ENCODE measurements at places on chromosomes 12 and 14.

- no peak for DNase-seq
These were observed 1041.6 kb downstream of the BCL11B start for GRCh38 chr14:98230411-98230810.

GRCh38 chr14:74516451-74517160, 23.0 kb downstream of the ISCA2 start:
- peak; percentile 68 for DNase-seq

DNA sequence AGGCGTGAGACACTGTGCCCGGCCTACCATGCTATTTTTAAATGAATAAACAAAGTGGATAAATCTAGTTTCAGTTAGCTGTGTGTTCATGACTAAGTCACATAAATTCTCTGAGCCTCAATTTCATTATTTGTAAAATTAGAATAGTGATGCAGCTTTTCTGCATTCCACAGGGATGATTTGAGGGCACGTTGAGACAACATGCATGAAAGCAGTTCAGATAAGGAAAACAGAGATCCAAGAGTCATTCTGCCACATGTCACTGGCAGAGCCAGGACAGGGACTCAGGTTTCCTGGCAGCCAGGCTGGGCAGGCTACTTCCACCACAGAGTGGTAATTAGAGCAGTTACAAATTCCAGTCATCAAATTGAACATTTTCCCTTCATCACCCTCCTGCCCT, 2.9 kb upstream of the PPP4R4 start:
- DNase-seq, result no peak

DNA sequence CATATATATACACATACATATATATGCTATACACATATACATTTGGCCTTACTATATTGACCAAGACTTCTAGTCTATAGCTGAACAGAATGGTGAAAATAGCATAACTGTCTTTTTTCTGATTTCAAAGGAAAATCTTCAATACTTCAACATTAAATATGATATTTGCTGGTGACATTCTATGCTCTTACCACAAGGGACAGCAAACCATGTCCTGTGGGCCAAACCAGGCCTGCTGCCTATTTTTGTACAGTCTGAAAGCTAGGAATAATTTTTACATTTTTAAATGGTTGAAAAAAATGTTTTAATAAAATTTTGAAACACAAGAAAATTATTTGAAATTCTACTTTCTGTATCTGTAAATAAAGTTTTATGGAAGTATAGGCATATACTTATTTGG, 63.6 kb downstream of the EML5 start:
- DNase-seq, result no peak

DNA sequence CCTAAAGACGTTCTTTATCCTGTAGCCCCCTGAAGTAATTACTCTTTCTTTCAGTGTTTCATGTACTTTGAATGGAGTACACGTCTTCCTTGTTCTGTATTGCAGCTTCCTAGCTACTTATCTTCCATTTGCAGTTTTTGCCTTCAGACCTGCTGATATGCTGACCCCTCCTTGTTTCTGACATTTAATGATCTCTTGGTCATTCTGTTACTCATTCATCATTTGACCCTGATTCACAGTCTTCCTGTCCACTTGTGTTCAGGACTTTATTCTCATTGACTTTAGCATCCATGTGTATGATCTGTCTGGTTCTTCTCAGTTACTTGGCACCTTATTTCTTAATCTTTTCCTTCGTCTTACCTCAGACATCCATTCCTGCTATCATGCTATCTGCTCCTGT, 22.2 kb downstream of the CPSF2 start:
- DNase-seq, result no peak

DNA sequence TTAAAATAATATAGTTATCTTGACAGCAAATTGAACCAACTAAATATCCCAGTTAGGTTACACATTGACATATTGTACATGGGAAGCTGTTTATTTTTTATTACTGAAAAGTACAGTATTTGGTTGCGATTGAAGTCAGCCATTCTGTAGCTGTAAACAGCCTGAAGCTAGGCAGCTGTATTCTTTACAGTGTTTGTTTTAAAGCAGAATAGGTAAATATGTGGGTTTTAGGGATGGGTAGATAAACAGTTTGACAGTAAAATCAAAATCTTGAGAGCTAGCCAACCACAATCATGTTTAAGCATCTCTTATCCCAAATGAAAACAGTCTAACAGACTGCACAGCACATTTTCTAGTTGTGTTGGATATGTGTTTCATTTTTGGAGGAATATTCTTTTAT, 45.7 kb downstream of the TTC6 start:
- peak; percentile 20 for DNase-seq

DNA sequence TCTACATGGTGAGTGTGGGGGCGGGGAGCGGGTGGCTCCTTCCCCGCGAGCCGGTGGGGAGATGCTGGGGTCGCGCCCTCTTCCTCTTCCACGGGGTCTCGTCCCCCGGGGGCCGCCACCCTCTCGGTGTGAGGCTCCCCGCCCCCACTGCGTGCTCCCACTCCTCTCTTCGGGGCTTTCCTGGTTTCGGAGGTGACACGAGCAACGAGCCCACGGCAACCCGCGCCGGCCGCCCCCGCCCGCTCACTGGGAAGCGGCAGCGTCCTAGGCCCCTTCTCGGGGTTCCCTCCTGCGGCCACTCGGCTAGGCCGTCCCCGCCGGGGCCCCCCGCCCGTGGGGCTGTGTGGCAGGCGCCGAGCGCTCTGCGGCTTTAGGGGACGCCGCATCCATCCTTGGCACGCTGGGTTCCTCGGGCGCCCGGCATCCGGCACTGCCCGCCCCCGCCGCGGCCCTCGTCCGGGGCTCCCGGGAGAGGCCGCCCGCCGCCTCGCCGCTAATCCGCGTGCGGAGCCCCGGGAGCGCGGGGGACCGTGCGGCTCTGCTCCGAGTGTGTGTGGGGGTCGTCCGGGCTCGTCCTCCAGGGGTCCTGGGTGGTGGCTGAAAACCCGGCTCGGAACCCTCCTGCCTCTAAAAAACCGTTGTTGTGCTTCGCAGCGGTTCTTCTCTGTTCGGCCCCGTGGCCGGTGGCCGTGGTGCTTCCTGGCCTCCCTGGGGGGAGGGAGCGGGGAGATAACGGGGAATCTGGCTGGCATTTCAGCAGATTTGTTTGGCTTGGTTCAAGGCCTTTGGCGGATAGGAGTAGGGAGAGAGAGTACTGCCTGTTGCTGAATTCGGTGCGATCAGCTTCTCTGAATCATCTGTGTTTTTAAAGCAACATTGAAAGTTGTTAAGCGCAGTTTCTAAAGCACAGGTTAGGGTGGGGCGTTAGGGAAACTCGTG, 1.0 kb downstream of the PCNX1 start:
- no peak for DNase-seq

DNA sequence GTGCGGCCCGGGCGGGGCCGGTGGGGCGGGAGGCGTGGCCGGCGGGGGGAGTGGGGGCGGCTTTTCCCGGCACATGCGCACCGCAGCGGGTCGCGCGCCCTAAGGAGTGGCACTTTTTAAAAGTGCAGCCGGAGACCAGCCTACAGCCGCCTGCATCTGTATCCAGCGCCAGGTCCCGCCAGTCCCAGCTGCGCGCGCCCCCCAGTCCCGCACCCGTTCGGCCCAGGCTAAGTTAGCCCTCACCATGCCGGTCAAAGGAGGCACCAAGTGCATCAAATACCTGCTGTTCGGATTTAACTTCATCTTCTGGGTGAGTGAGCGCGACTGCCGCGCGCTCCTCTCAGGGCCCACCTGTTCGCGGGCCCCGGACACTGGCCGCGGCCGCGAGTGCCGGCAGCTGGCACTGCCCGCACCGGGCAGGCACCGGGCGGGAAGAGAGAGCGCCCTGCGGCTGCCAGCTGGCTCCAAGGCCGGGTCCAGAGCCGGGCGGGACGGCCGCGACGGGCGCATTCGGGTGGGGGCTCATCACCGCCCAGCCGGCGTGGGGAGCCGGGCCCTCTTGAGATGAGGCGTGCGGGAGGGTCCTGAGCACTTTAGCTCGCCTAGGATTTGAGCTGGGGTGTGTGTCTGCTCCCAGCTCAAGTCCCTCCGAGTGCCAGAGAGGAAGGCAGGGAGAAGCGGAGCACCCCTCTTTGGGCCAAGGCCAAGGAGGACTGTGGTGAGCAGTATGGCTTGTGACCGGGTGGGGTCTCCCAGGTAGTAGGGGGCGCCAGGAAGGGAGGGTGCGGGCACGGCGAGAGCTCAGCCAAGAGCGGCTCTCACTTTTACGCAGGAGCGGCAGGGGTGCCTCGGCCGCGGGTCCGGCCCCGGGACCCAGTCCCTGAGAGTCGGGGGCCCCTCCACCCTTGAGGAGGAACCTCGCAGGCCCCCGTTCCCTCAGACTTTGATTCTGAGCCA, at the start of gene CD9:
Gene CD9 (plus strand): TSS at position 145 of the 957 bp plus-strand sequence. CDS start 100 bp downstream, at position 245.
- peak; percentile 62 for DNase-seq

DNA sequence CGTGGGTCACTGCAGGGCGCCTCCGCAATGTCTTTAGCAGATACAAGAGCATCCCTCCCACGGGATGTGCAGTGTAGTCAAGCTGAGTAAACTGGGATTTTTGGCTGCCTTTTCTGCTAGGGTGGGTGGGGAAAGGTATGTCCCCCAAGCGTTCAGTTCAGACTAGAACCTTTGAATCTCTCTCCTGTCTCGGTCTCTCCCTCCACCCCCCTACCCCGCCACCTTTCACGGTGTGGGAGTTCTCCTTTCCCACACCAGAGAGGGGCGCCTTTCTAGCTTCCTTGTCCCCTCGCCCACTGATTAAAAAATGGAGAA, 525 bp upstream of the FAR2 start:
- no peak for DNase-seq

GRCh38 chr12:108690191-108690518, 41.2 kb downstream of the CORO1C start:
- no peak for DNase-seq

DNA sequence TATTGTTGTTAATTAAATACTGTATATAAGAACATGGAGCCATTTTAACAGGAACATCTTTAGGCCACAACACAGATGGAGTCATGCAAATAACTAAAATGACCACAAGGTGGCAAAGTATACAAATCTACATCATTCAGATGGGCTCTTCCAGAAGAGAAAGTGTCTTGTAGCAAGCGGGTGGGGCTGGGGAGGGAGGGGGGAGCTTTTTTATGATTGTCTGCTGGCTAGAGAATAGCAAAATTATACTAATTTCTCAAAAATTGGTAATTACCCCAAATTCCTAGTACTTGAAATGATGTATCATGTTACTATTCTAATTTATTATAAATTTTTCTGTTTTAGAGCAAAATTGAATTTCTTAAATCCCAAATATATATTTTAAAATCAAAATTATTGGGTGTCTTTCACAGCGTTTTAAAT, 378.7 kb downstream of the PRKD1 start:
- peak; percentile 67 for DNase-seq

GRCh38 chr14:31411218-31411727, 9.1 kb downstream of the HEATR5A start:
- no peak for DNase-seq

DNA sequence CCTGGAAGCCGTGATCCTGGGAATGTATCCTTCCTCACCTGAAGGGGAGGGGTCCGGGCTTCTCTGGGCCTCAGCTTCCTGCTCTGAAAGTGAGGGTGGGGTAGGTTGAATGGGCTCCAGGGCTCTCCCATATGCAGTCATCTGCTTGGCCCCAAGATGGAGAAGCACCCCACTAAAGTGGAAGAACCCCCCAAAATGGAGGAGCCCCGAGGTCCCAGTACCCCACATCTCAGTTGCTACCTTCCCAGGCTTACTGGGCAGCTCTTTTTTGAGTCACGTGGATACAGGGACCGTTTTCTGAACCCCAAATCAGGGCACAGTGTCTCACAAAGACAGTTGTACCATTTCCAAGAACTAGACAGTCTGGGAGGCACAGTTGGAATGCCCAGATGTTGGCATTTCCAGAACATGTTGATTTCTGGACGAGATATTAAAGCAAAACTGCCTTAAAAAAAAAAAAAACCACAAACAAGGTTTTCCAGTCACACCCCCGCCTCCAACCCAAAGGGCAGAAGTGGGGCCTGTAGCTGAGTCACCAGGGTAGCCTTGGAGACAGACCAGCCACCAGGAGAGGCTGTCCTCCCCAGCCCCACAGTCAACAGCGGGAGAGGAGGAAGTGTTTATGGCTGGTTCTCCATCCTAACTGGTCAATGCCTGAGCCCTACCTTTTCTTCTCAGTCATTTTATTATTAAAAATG, 12.1 kb downstream of the VASH1 start:
- peak; percentile 90 for DNase-seq

- DNase-seq, result no peak
These were observed 2.5 kb upstream of the PSMC1 start for GRCh38 chr14:90253826-90254225.

GRCh38 chr14:51515611-51516010, 136.1 kb upstream of the FRMD6 start:
- DNase-seq, result no peak

- no peak for DNase-seq
These were observed 58.2 kb downstream of the FBXW8 start for GRCh38 chr12:116968986-116969385.

DNA sequence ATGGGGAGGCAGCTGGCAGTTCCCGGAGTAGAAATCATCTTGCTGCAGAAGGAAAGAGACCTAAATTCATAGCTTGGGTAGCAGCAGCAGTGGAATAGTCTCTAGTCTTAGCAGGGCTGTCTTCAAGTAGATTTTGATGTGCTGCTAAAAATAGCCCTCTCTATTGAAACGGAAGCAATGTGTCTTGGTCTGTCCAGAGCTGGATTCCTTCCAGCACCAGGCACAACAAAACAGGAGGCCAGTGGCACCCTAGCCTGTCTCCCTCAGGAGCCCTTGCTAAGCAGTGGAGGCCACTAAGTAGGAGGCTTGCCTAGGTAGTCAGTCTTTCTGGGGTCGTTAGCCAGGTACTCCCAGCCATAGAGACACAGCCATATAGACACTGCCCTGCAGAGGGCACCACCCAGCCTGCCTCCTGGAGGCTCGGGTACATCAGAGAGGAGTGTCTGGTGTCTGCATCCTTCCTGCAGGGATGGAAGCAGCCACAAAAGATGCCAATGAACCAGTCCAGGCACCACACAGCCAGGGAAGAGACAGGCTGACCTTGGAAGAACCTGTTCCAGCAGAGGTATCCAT, 97.5 kb downstream of the CRACR2A start:
- DNase-seq, result no peak

- no peak for DNase-seq
These were observed 156.2 kb downstream of the KIF26A start for GRCh38 chr14:104294628-104294982.

- DNase-seq, result no peak
These were observed 2.0 kb downstream of the DENND5B start for GRCh38 chr12:31588976-31589375.

DNA sequence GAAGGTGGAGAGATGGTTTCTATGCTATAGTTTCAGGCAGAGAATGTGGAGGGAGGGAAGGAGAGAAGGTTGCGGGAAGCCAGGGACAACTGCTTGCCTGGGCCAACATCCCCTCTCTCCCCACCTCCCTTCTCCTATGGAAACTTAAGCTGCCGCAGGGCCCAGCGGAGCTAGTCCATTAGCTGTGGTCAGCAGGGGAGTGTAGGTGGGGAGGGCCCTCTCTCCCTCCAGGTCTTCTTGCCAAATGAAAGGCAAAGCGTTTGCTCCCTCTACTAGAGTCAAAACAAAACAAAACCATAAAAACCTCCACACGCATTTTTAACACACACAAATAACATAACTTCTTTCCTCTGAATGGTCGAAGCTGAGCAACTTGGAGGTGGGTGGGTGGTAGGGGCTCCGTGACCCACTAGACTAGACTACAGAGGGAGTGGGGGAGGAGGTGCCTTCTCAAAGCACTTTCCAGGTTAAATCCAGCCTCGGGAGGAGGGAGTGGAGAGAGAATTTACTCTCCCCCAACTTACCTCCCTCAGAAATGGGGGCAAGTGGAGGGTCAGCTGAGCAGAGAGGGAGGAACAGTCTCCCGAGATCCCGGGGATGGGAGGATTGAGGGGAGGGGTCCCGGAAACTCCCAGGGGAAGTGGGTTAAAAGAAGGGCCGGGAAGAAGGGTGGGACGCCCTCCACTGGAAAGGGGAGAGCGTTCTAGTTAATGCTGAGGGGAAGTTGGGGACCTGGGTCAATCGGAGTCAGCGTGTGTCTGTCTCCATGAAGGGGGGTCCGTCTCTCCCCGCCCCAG, 4.6 kb upstream of the CACNB3 start:
- no peak for DNase-seq

Data from H4 (cell line).